ENCODE measurements at places on chromosomes 1 and 21. TPM values are rescaled to one million over a fixed set of nuclear protein-coding genes. Genes with fewer than 3 reads are reported as not detected.

HIVEP3 gene
- 6.3 TPM for total RNA-seq

PFKFB2 gene
- total RNA-seq = 4.7 TPM

NR5A2 gene
- not detected for total RNA-seq

KLHDC8A gene
- total RNA-seq = not detected

GRCh38 chr1:168751195-168751650 lies 22.2 kb upstream of the DPT start:
- DNase-seq = no peak
- no peaks in the 10 kb centered on the region for H3K36me3 ChIP-seq
- H3K27me3 ChIP-seq = peaks cover 18% of the 10 kb centered on the region
- no peaks in the 10 kb centered on the region for H3K4me1 ChIP-seq

GRCh38 chr1:33347650-33347992 lies 26.7 kb upstream of the A3GALT2 start:
- DNase-seq = no peak
- H3K4me3 ChIP-seq = peak overlapping the region; percentile 96
- no peaks in the 10 kb centered on the region for H3K36me3 ChIP-seq
- H3K27ac ChIP-seq = peak overlapping the region; percentile 73

DNA sequence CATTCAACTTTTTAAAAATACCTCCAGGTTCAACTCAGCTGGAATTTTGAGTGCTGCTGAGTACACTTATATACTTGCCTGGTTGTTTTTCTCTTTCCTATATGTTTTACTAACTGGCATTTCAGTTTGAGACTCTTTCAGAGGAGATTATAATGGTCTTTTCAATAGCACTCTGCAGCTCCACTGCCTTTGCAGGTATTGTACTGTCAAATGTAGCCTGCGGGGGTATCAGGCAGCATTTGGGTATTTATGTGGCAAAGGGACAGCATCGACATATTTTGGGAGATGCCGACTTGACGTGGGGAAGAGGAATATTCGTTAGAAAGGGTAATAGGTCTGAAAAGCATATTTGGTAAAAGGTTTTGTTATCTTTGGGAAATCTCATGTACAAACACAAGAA lies 11.1 kb upstream of the TGFBR3 start:
- peaks cover 16% of the 10 kb centered on the region for H3K4me1 ChIP-seq
- H3K36me3 ChIP-seq = no peaks in the 10 kb centered on the region
- no peak for DNase-seq
- peaks cover 6% of the 10 kb centered on the region for H3K27me3 ChIP-seq
- no peak overlapping the region for H3K27ac ChIP-seq

- H3K27ac ChIP-seq = no peak overlapping the region
- no peaks in the 10 kb centered on the region for H3K4me1 ChIP-seq
- no peak for DNase-seq
- no peaks in the 10 kb centered on the region for H3K27me3 ChIP-seq
- H3K4me3 ChIP-seq = no peak overlapping the region
These were observed 151.4 kb downstream of the CYYR1 start for GRCh38 chr21:26421724-26422123.

DNA sequence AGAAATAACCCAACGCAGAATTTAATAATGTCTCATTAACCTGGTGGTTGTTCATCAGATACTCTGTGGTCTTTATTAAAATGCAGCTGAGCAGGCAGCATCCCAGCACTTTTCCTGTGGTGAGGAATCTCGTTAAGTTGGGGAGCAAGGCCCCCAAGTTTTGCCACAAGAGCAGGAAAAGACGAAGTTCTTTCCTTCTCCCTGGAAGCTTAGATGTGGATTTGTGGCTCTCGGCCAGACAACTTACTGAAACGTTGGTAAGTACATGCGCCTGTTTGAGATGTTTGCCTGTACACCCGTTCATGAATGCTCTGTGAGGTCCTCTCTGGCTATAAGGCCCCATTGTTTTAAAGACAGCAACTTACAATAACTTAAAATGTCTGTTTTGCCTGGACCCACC lies 34.3 kb upstream of the PDE9A start:
- H3K4me3 ChIP-seq = no peak overlapping the region
- DNase-seq = no peak
- H3K4me1 ChIP-seq = no peaks in the 10 kb centered on the region
- H3K27me3 ChIP-seq = peaks cover 1% of the 10 kb centered on the region
- H3K36me3 ChIP-seq = no peaks in the 10 kb centered on the region
- no peak overlapping the region for H3K27ac ChIP-seq

GRCh38 chr1:220195701-220196100 lies 76.6 kb downstream of the RAB3GAP2 start:
- no peaks in the 10 kb centered on the region for H3K36me3 ChIP-seq
- no peaks in the 10 kb centered on the region for H3K4me1 ChIP-seq
- H3K4me3 ChIP-seq = no peak overlapping the region

- peaks cover 3% of the 10 kb centered on the region for H3K27me3 ChIP-seq
- no peak overlapping the region for H3K4me3 ChIP-seq
- no peak for DNase-seq
- peaks cover 2% of the 10 kb centered on the region for H3K4me1 ChIP-seq
These were observed 23.8 kb downstream of the SEC16B start for GRCh38 chr1:177945943-177946650.

DNA sequence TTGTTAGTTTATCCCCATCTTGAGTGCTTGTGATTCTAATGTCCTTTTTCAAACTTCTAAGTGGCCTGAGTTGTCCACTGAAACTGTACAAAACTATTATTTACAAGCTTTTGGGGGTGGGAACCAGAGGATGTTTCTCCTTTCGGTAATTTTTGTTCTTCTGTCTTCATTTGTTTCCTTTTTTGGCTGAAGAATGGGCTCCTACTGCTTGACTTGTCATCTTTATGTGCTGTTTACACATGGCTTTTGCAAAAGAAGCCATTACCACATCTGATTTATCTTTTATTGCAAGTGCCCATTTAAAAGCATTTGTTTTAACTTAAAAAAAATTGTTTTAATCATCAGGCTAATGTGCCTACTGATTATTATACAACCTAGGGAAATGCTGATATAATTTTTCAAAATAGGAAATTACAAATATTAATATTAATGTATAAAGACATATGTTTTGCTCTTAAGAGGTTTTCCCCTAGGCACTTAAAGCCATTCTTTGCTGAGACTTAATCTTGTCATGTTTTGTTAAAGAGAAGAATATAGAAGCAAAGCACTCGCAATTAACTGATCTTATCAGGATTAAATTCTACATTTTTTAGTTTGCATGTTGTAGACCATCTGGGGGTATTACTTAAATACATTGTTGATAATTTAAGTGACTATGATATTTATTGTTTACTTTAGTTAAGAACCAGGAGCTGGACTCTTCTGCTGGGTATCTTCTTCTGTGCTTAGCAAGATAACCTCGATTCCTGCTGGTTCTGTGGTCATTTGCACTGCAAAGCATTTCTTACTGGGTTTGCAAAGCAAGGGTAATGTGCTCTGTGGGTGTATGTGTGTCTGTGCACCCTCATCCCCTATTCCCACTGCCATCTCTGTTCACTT lies 40.1 kb downstream of the TMEM200B start:
- no peaks in the 10 kb centered on the region for H3K36me3 ChIP-seq
- no peak for DNase-seq
- H3K27me3 ChIP-seq = no peaks in the 10 kb centered on the region
- no peak overlapping the region for H3K27ac ChIP-seq
- no peaks in the 10 kb centered on the region for H3K4me1 ChIP-seq

DNA sequence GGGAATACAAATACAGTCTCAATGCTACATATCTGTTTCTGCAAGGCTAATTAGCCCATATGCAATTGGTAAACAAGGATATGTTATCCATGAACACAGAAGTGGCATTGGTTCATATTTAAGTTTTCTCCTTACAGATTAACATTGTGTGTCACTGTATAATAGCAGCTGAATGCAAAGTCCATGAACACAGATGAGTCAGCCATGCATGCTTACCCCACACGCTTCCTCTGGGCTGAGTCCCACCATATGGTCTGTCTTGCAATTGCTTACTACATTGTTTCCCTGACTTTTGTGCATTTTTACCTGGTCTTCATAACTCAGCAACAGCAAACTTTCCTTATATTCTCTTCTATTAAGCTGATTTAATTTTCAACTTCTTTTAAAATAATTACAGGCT lies 41.5 kb upstream of the TSNAX start:
- no peaks in the 10 kb centered on the region for H3K36me3 ChIP-seq
- no peak overlapping the region for H3K4me3 ChIP-seq
- H3K27me3 ChIP-seq = peaks cover 16% of the 10 kb centered on the region
- no peak for DNase-seq

GRCh38 chr1:45385302-45385701 lies 45.1 kb upstream of the MUTYH start:
- no peaks in the 10 kb centered on the region for H3K36me3 ChIP-seq
- H3K4me1 ChIP-seq = no peaks in the 10 kb centered on the region
- no peak overlapping the region for H3K4me3 ChIP-seq
- no peak overlapping the region for H3K27ac ChIP-seq
- no peaks in the 10 kb centered on the region for H3K27me3 ChIP-seq

DNA sequence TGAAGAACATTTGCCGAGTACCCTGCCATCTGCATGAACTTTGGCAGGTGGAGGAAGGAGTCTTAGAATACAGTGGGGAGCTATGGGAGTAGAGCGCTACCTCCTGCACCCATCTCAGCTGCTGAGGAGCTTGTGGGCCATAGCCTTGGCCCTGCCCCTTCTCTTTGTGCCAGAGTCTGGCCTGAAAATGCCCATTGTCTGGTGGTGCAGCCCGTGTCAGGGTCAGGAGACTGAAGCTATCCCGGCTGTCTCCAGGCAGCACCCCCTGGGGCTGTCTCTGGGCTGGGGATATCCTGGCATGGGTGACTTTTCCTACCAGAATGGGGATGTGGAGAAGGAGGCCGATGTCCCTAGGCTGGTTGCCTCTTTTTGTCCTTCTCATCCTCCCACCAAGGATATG lies 7.3 kb downstream of the IPO13 start:
- DNase-seq = no peak
- no peak overlapping the region for H3K4me3 ChIP-seq
- H3K4me1 ChIP-seq = peaks cover 20% of the 10 kb centered on the region

DNA sequence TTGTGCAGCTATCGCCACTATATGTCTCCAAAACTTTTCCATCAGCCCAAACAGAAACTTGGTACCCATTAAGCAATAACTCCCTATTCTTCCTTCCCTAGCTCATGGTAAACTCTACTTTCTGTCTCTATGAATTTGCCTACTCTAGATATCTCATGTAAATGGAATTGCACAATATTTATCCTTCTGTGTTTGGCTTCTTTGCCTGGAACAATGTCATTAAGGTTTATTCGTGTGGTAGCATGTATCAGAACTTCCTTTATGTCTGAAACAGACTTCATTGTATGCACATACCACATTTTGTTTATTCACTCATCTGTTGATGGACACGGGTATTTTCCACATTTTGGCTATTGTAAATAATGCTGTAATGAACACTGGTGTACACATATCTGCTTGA lies 40.7 kb upstream of the CD34 start:
- H3K36me3 ChIP-seq = no peaks in the 10 kb centered on the region
- no peak overlapping the region for H3K27ac ChIP-seq
- no peak for DNase-seq
- no peaks in the 10 kb centered on the region for H3K4me1 ChIP-seq

DNA sequence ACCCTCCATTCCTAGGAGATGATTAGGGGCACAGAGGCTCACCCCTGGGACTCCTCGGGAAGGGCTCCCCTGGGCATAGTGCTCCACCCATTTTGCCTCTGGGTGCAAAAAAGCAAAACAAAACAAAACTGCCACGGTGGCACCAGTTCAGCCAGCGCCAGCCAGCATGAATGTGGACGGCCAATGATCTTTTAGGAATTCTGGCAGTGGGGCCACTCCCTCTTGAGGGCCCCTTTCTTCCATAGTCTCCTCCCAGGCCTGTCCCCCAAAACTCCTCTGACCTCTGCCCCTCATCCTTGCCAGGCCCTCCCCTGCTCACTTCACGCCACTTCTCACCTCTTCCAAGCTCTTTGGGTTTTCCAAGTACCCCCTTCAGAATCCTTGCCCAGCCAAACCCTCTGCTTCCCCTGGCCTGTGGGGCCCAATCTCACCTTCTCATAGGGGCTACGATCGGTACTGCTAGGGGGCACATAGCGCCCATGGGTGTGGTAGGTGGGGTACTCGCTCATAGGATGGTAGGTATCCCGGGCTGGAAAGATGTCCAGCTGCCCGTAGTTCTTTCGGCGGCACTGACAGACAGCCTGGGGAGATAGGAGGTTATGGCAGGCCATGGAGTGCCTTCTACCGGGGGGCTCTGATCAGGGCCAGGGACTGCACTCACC lies 13.3 kb downstream of the TRIM46 start:
- DNase-seq = no peak
- peaks cover 12% of the 10 kb centered on the region for H3K4me1 ChIP-seq
- H3K27ac ChIP-seq = peak overlapping the region; percentile 30
- no peaks in the 10 kb centered on the region for H3K27me3 ChIP-seq
- no peaks in the 10 kb centered on the region for H3K36me3 ChIP-seq

DNA sequence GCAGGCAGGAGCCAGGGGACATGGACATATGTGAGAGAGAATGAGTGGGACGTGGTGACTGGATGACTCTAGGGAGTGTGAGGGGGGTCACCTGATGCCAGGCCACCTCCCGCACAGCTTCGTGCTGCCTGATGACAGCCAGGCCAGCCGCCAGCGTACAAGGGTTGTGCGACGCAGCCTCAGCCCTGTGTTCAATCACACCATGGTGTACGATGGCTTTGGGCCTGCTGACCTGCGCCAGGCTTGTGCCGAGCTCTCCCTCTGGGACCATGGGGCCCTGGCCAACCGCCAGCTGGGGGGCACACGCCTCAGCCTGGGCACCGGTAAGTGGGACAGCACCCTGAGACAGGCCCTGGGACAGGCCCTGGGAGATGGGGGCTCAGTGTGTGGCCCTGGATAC lies 11.3 kb downstream of the SYTL1 start:
- H3K4me3 ChIP-seq = no peak overlapping the region
- no peaks in the 10 kb centered on the region for H3K27me3 ChIP-seq
- peaks cover 23% of the 10 kb centered on the region for H3K4me1 ChIP-seq

GRCh38 chr1:10818262-10819197 lies 22.1 kb upstream of the CASZ1 start:
- peak overlapping the region; percentile 57 for H3K27ac ChIP-seq
- H3K27me3 ChIP-seq = peaks cover 2% of the 10 kb centered on the region
- no peak overlapping the region for H3K4me3 ChIP-seq
- H3K36me3 ChIP-seq = no peaks in the 10 kb centered on the region

DNA sequence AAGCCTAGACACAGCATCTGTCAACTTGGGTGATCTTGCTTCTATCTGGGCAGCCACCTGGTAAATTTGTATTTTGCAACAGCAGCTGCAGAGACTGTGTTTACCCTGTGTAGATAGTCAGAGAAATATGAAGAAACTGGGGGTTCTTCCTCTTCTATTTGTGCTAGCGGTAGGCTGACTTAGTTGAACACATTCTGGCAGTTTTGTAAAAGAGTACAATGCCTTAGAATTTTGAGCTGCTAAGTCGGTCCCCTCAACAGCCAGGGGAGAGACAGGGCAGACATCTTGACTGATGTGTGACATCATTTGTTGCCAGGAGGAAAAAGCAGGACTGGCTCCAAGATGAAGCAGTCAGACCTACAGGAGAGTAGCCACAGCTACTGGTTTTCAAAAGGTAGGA lies 53.7 kb downstream of the KCNJ6 start:
- DNase-seq = no peak
- no peak overlapping the region for H3K27ac ChIP-seq
- H3K36me3 ChIP-seq = peaks cover 2% of the 10 kb centered on the region
- H3K27me3 ChIP-seq = peaks cover 36% of the 10 kb centered on the region
- peaks cover 5% of the 10 kb centered on the region for H3K4me1 ChIP-seq

- peaks cover 13% of the 10 kb centered on the region for H3K4me1 ChIP-seq
- DNase-seq = no peak
- H3K27ac ChIP-seq = no peak overlapping the region
- no peaks in the 10 kb centered on the region for H3K27me3 ChIP-seq
- peaks cover 6% of the 10 kb centered on the region for H3K36me3 ChIP-seq
These were observed 6.7 kb upstream of the METTL25B start for GRCh38 chr1:156721535-156721934.
